Stimulated activated CD4-positive, alpha-beta T cell treated with anti-CD3 and anti-CD28 coated beads, Interleukin-1b, Interleukin-23, amount 100 ng/mL, for 1 hour (primary cell): ENCODE measurements at places on chromosomes 6 and 20.

- no peak for DNase-seq
Observed at GRCh38 chr6:2547355-2547754, 203.4 kb downstream of the MYLK4 start.

DNA sequence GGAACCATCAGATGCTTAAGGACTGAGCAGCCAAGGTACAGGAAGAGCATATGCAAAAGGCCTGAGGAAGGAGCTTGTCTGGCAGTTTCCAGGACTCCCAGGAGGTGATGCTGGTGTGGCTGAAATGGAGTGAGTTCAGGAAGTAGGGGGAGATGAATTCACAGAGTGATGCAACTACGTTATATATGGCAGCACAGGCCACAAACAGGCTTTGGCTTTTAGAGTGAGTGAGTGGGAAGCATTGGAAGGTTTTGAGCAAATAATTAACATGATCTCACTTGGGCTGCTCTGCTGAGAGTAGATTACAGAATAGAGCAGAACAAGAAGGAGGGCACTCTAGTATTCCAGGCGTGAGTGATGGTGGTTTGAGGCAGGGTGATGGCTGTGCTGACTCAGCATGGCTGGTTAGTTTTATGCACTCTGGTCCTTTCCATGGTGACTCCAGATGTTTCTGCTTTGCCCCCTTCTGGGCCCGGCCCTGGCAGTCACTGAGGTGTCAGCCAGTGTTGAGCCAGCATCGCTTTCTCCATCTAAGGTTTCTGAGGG, 6.5 kb downstream of the BTN2A2 start:
- DNase-seq = no peak

DNA sequence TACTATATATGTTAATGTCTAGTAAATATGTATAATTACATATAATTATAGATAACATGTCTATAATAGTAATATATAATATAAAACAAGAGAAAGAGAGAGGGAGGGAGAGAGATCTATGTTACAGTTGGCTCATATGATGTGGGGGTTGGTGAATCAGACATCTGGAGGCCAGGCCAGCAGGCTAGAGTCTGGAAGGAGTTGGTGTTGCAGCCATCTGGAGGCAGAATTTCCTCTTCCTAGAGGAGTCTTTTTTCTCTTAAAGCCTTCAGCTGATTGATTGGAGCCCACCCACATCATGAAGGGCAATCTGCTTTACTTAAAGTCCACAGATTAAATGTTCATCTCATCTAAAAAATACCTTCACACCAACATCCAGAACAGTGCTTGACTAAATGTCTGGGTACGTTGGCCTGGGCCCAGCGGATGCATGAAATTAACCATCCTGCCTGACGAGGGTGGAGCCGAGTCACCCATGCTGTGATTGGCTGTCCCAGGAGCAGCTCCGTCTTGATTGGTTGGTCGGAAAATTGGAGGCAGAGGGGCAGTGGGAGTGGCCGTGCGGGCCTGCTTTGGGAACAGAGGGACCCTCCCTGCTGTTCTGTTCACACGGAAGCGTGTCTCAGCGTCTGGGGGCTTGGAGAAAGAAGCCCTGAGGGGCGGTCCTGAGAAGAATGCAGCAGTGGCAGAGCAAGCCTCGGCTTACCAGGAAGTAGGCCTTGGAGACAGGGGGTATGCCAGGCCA, 392.4 kb downstream of the QKI start:
- DNase-seq = no peak

- DNase-seq = no peak
Observed at GRCh38 chr6:129701721-129702455, 8.1 kb downstream of the ARHGAP18 start.

DNA sequence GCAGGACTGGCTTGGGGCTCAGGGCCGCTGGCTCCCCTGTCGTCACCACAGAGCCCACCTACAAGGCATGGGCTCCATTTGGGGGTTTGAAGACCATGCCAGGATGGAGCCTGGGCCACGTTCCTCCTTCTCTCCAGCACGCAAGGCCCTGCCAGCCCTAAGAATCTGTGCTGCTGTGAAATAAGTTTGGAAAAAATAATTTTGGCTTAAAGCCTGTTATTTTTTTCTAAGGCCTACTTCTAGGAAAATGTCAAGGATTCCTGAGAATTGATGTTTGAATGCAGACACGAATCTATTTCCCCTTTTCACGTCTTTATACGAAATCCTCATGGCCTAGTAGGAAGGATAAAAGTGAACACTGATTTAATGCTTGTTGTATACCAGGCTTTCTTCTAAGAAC, 107.5 kb downstream of the LRFN2 start:
- DNase-seq = no peak

- DNase-seq = no peak
Observed at GRCh38 chr6:168441434-168442391, 729 bp downstream of the SMOC2 start.

DNA sequence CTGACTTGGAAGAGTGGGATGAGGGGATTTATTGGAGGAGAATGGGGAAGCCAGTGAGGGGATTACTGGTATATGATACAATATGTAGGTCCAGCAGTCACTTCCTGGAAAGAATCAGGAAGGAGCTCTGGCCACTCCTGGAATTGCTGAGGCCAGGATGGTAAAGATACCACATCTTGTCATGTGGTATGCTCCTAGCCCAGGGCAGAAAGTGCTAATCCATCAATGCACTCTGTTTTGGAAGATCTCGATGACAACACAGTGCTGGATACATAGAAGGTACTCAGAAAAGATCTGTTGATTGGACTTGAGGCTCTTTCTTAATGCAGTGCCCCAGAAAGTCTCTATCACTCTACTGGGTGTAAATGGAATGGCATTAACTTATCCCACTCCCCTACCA, 52.6 kb downstream of the LAMP5 start:
- DNase-seq = no peak

- no peak for DNase-seq
Observed at GRCh38 chr6:150525300-150525699, 74.4 kb upstream of the PLEKHG1 start.

- no peak for DNase-seq
Observed at GRCh38 chr6:15911753-15912504, 217.0 kb upstream of the MYLIP start.

- no peak for DNase-seq
Observed at GRCh38 chr6:131844243-131844841, 36.5 kb downstream of the ENPP1 start.

GRCh38 chr6:145261758-145262157, 473.6 kb downstream of the EPM2A start:
- no peak for DNase-seq

DNA sequence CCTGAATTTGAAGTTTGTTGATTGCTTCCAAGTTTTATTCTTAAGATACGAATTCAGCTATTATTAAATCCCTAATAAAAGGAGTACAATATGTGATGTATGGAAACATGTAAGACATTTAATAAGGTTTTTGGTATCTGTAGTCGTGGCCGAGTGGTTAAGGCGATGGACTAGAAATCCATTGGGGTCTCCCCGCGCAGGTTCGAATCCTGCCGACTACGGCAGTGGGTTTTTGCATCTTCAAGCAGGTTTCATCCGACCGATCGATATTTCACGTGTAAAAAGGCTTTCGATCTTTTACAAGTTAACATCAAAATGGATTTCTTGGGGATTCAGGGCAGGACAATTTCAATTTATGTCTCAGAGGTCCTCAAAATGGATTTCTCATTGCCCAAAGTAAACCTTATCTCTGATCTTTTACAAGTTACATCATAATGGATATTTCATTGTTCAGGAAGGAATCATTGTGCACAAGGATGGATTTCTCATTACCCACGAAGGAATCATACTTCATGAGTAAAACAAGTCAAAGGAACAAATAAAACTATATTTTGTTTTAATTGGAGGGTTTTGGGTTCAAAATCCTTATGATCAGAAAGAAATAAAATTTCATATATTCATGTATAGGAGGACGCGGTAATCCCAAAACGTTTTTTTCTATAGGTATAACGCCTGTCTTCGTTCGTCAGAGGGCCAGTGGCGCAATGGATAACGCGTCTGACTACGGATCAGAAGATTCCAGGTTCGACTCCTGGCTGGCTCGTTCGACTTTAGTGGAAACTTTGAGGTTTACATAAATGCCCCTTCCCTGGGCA, 37.3 kb upstream of the BTN3A2 start:
- no peak for DNase-seq

GRCh38 chr20:6940048-6940447, 172.6 kb downstream of the BMP2 start:
- DNase-seq = no peak

GRCh38 chr6:47525330-47526057, 47.9 kb downstream of the CD2AP start:
- no peak for DNase-seq

DNA sequence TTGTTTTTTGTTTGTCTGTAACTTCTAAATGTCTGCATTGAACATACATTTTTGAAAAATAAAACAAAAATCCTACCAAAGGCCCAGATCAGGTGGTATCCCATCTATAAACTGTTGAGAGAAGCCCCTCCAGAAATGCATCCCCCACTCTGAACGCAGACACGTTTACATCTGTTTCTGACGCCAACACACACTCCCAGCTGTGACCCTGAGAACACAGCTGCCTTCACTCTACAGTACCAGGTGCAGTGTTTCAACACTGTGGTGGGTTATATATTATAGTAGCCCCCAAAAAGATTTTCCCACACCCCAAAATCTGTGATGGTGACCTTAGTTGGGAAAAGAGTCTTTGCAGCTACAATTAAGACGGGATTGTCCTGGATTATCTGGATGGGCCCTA, 199.1 kb upstream of the JARID2 start:
- no peak for DNase-seq

- no peak for DNase-seq
Observed at GRCh38 chr20:4730780-4731179, 9.1 kb downstream of the PRND start.

- DNase-seq = peak; percentile 9
Observed at GRCh38 chr6:130018744-130019325, 454 bp downstream of the L3MBTL3 start.

DNA sequence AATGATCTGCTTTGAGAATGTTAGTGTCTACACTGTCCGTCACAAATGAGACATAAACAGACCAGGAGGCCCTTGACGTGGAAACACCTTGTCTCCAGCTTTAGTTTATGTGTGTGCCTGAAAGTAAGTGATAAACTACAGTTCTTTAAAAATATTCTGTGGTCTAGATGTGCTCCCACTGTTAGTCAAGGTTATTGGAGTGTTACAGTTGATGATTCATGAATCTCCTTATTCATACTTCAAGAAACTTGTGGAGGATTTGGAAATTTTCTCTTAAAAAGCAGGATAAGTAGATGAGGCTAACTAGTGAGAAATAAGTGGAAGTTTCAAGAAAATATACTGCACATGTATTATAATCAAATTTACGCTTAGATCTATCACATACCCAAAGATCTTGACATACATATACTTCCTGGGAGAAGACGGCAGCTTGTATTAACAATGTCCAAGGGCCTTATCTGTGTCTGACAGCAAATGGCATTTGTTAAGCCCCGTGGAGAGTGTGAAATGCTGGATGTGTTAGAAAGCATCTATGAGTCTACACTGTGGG, 90.5 kb upstream of the MBOAT1 start:
- no peak for DNase-seq

GRCh38 chr6:80335121-80335531, 228.7 kb downstream of the BCKDHB start:
- no peak for DNase-seq

GRCh38 chr6:818196-818595, 125.3 kb upstream of the EXOC2 start:
- no peak for DNase-seq

- DNase-seq = no peak
Observed at GRCh38 chr6:74311431-74311830, 615.4 kb downstream of the CD109 start.

DNA sequence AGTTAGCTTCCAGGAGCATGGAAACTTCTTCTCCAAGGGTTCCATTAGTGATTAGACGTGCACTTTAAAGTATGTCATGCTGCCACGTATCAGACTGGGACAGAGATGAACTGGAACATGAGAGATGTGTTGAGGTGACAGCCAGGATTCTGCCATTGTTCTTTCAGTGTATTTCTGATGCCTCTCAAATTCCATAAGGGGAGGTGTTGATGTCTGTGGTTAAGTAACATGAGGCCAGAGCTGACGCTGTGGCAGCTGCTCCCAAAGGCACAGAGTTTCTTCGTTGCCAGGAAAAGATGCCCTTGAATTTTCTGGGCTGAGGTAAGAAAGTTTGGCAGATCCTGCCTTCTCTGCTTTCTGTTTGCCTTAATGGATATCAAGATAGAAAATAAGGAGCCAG, 63.5 kb downstream of the TRMT6 start:
- DNase-seq = no peak

- no peak for DNase-seq
Observed at GRCh38 chr6:44699851-44700250, 312.3 kb downstream of the CDC5L start.

GRCh38 chr6:118354641-118355040, 193.5 kb upstream of the PLN start:
- no peak for DNase-seq

DNA sequence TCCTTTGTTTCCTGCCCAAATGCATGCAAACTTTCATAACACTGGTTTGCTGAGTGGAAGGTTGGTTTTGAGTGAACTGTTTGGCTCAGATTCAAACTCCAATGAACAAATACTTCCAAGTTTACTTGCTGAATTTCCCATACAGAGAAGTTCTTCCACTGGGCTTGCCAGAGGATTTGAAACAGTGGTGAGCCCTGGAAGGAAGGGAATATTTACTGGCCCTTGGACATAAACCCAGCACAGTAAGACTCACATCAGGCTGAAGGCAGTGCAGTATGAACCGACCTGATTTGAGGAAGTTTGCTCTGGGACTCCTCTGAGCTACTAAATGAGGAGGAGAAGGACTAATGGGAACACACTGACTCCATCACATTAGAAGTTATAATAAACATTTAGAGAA, 3.8 kb downstream of the TRAF3IP2 start:
- no peak for DNase-seq

DNA sequence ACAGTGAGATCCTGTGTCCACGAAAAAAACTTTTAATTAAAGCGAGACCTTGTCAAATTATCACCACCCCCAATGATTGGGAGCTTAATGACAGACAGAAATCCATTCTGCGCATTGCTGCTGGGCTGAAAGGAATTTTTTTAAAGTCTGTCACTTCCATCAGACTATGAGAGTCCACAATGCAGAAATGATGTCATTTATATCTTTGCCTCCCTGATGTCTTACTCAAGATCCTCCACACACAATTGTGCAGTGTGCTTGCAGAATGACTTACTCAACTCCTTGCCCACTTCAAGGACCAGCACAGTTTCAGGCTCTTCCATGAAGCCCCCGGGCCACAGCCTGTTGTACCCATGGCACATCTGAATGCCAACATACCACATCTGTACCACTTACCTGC, 41.0 kb downstream of the GPLD1 start:
- no peak for DNase-seq
